ENCODE measurements at places on chromosomes 2 and 18.

DNA sequence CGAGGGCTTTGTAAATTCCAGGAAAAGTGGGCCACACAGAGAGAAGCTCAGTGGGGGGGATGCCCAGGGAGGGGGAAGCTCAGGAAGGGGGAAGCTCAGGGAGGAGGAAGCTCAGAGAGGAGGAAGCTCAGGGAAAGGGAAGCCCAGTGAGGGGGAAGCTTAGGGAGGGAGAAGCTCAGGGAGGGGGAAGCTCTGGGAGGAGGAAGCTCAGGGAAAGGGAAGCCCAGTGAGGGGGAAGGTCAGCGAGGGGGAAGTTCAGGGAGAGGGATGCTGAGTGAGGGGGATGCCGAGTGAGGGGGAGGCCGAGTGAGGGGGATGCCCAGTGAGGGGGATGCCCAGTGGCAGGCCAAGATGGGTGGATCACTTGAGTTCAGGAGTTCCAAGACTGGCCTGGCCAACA, 821 bp upstream of the CHRNG start:
- DNase-seq, result no peak

- DNase-seq, result no peak
These were observed 76.5 kb downstream of the CCDC102B start for GRCh38 chr18:68874361-68874760.

GRCh38 chr2:205370726-205371125, 311.6 kb upstream of the NRP2 start:
- no peak for DNase-seq

DNA sequence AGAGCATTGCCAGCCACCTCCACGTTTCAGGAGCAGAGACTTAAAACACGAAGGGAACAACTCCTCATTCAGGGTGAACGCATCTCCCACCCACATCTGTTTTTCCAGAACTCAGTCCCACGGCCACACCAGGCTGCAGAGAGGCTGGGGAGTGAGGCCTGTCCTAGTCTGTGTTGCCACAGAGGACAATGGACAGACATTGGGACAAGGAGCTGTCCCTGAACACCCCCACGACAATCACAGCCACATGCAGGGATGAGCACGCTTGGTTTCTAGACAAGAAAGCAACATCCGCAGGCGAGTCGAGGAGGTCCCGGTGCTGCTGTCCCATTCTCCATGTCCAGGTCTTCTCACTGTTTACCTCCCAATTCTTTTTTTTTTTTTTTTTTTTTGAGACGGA, 167.4 kb downstream of the EIPR1 start:
- no peak for DNase-seq

- DNase-seq, result no peak
These were observed 132.7 kb upstream of the STON1 start for GRCh38 chr2:48397281-48397680.

- DNase-seq, result no peak
These were observed 6.5 kb upstream of the ASIC4 start for GRCh38 chr2:219507581-219508443.

DNA sequence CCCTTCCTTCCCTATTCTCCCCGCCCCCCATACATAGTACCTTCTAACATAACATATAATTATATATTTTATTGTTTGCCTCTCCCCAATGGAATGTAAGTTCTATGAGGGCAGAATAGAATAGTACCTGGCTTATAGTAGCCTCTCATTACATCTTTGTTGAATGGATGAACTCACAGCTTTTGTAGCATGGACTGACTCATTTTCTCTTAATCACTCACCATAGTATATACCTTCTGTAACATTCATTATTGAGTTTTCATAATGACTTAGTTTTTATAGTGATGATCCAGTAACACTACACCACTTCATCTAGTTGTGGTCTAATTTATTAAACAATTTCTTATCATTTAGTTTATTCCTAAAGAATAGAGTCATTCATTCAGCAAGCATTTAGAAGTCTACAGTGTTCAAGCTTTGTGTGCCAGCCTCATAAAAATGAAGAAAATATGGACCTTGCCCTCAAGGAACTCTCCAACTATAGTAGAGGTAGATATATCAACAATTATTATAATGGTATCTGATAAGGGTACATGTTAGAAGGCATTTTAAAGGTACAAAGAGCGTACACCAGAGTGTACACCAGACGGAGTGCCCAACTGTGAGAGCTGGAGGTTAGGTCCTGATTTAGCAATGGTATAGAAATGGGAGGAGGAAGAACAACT, 31.1 kb downstream of the NCOA1 start:
- DNase-seq, result no peak

DNA sequence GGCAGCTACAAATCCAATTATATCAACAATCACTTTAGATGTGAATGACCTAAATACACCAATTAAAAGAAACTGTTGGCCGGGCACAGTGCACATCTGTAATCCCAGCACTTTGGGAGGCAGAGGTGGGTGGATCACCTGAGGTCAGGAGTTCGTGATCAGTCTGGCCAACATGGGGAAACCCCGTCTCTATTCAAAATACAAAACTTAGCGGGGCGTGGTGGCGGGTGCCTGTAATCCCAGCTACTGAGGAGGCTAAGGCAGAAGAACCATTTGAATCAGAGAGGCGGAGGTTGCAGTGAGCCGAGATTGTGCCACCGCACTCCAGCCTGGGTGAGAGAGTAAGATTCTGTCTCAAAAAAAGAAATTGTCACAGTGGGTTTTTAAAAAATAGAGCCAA, 49.5 kb downstream of the ATL2 start:
- DNase-seq, result no peak

DNA sequence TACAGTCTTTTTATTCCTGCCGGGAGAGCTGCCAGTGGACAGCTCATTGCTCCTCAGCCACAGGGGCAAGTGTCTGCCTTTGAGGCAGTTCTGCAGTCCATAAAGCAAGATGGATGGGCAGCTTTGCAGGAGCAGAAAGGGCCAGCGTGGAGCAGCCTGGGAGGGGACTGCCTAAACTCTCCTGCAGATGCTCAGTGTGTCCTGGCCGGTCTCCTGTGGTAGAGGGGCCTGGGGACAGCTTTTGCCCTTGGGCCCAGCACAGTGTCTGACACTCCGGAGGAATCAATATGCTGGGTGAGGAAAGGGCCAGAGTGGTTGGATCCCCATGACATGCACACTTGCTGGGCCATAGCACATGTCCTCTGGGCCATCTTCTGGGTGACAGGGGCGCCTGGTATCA, 65.7 kb upstream of the DAPL1 start:
- no peak for DNase-seq

GRCh38 chr18:58227361-58227930, 183.4 kb downstream of the NEDD4L start:
- no peak for DNase-seq

DNA sequence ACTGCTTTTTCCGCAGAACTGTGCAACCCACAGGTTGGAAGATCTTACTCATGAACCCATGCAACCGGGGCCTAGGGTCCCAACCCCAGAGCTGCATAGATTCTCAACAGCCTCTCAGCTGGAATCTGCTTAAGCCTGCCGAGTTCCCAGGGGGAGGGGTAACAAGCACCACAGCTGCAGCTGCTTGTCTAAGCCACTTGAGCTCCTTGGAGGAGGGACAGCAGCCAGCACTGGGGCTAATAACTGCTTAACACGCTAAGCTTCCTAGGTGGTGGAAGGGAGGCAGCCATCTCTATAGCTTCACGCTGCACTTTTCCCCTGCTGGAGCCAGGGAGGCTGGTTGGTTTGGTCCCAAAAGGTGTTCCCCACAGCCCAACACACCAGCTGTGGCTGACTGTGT, 311.6 kb downstream of the DSC3 start:
- no peak for DNase-seq

GRCh38 chr18:36530676-36531405, 233.3 kb downstream of the FHOD3 start:
- no peak for DNase-seq

DNA sequence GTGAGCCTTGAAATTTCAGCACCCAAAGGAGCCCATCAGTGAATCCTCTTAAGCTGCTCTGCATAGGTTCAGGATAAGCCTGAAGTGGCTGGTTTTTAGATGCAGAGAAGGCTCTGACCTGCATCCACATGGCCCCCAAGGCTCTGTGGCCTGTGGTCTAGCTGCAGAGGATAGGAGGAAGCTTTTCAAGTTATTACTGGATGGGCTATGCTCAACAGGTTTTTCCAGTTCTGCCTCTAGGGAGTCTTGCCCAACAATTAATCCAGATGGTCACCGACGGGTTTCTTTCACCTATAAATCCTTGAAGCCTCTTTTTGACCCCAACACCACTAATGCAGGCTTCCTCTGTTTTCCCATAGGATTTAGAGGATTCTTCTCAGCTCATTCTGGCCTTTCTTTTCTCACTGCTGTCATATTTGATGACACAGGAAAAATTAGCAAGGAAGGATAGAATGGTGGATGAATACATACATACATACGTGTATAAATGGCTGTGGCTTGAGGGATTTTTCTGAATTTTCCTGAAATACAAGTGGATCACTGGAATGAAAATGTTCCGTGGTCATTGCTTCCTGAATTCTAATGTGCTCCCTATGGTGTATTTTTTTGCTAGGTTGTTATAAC, 52.2 kb upstream of the BCL2L11 start:
- no peak for DNase-seq

GRCh38 chr2:148989882-148990493, 48.5 kb upstream of the LYPD6B start:
- DNase-seq, result peak; percentile 44

GRCh38 chr2:237122214-237122666, 36.6 kb downstream of the COPS8 start:
- no peak for DNase-seq

- no peak for DNase-seq
These were observed 29.9 kb upstream of the PPP1CB start for GRCh38 chr2:28721601-28722191.

DNA sequence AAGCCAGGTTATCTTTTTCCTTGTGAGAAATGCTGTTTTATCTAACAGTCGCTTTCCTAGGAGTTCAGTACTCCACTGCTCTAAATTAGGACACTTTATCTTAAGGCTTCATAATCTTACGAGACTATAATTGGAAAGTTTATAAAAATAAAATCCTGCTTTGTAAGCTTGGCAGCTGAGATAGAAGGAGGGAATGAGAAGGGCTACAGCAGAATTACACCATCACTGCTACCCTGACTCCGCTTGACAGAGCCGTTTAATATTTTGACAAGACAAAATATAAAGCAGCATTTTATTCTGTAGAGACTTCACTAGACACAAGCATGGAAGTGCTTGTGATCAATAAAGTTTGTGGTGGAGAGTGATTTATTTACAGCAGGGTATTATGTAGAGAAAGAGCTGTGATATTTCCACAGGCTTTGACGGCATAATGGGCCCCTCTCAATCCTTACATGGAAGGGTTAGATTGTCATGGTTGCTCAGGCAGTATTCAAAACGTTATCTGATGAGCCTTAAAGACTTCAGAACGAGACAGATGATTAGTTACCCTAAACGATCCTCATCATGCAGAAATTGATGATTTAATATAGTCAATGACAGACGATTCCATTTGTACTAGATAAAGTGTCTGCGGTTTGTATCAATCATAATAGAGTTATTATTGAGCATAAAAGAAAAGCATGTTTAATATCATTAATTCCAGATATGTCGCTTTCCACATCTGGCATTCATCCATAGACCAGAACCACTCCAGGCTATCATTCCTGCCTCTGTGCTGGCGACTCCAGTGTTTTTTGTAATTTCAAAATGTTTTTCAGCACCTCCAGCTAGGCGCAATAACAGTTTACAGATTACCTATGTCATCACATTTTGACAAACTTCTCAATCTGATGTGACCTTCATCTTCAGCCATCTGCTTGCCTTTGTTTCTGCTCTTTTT, 242.2 kb downstream of the FIGN start:
- no peak for DNase-seq

DNA sequence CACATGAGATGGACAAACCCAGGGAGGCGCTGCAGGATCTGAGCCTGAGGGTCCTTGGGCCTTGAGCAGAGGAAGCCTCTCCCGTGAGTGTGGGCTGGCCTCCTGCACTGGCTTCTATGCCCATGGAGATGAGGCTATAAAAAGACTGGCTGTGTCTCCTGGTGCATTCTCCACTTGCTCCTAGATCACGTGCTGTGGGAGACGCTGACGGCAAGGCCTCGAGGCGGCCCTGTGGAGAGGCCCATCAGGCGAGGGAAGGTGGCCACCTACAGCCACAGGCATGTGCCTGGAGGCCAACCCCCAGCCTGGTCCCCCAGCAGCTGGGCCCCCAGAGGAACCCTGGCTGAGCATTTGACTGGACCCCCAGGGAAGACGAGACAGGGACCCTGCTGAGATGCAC, 198.9 kb downstream of the TWIST2 start:
- no peak for DNase-seq

- DNase-seq, result no peak
These were observed 21.1 kb upstream of the CHMP3 start for GRCh38 chr2:86584151-86584913.

DNA sequence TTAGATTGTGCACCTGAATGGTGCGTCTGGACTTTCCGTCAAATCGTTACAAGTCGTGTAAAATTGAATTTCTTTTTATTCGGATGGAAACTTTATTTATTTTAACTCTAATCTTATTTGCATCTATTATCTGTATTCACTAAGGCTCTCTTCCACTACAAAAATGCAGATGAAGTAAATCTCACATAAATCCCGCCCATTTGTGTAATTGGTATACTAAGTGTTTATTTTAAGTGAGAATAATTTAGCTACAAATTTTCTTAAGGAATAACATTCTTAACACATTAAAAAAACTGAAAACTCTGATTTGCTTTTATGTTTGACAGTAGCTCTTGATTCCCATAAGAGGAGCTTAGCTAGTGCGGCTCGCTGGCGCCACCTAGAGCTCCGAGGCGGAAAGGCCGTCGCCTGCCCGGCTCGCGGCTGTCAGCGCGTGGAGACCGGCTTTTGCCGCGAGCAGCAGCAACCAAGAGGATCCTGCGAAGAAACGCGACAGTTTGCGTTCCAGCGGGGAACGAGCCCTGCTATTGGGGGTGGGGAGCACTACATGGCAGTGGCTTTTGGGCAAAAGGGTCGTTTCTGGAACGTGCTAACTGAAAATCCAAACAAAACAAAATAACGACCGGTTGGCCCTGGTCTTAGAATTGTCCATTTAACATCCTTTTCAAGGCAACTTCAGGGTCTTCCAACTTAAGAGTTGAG, 6.7 kb downstream of the SP9 start:
- DNase-seq, result peak; percentile 85

DNA sequence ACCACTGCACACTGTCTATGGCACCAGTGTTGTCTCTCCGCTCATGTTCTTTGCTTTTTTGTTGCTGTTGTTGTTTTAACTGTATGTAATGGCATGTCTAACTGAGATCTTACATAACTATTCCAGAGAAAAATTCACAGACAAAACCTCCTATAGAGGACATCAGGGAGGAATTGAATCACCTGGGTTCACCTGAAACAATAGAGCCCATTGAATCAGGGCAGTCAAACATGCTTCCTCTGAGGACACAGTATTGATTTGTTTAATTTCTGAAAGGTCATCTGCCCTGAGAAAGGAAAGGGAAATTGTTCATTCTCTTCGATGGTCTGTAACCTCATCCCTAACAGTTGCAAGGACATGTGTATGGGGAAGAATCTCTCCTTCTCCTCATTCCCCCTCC, 237.5 kb downstream of the SRBD1 start:
- no peak for DNase-seq
